Effector memory CD4-positive, alpha-beta T cell (primary cell): ENCODE measurements at places on chromosomes 4 and X.

DNA sequence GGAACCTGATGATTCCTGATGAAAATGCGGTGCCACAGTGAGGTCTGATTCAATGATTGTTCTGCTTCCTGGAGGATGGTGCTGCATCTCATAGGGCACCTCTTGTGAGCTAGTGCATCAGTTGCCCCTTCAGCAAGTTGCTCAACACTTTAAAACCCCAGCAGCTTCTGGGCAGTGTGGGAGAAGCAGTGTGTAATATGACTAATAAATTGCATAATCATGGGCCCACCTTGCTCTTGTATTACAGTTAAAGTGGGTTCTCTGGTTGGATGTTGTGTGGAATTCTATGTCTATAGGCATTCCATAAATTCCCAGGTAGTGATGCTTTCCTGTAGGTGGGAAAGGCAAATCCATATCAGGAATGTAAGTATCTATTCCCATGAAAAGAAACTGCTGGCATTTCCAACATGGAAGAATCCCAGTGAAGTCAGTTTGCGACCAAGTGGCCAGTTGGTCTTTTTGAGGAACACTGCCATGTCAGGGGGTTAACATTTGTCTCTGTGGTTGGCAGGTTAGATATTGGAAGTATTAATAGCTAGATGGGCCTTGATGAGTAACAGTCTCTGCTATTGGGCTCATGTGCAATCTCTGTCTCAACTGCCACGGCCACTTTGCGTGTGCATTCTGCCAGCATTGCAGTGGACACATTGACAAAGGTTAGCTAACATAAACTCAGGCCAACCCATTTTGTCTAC lies 121.1 kb upstream of the OTUD4 start:
- no peak for DNase-seq

GRCh38 chr4:154030746-154031145 lies 241.9 kb upstream of the SFRP2 start:
- no peak for DNase-seq

GRCh38 chr4:163378661-163379060 lies 35.0 kb downstream of the NPY5R start:
- DNase-seq: no peak

GRCh38 chr4:131370846-131371245 lies 1778.2 kb upstream of the PCDH10 start:
- DNase-seq: no peak
